ENCODE measurements at places on chromosomes 3 and 15.
A peak's percentile ranks its signal among the peaks of the same experiment; 100 is the strongest.

- no peak for DNase-seq
Observed at GRCh38 chr3:124576565-124577493, 153.4 kb upstream of the UMPS start.

GRCh38 chr3:14555835-14556234 is 15.7 kb upstream of the GRIP2 start:
- DNase-seq: peak; percentile 13

DNA sequence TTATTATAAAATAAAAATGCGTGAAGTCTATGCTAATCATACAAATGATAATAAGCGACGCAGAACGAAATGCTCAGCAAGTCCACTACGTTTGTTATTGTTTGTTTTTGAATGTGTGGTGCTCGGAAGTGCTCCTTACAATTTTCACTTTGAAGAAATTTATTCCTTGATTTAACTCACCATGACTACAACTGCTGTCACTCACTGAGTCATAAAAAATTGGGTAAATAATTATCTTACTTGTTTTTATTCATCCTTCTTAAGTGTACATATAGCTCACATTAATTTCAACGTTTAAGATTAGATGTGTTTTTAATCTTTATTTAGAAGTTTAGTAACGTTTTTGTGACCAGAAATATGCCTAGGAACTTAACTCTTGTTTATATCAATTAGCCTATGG is 66.7 kb upstream of the NANOGP8 start:
- no peak for DNase-seq

- no peak for DNase-seq
Observed at GRCh38 chr3:193023218-193023617, 105.6 kb upstream of the MB21D2 start.

- no peak for DNase-seq
Observed at GRCh38 chr15:90059208-90059985, 42.9 kb downstream of the IDH2 start.

DNA sequence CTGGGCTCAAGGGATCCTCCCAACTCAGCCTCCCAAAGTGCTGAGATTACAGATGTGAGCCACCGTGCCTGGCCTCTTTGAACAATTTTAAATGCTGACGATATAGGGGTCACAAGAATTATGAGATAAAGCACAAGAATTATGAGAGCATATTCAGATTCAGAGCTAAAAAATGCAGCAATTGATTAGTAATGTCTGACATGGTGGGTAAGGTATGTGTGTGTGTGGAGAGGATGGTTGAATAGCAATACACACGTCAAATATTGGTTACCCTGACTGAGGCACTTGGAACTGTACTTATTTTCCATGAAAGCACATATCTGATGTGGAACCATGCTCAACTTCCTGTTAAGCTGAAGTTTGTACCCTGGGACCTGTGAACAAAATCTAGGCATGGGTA is 115.6 kb downstream of the EOMES start:
- DNase-seq: no peak

GRCh38 chr3:18422972-18423371 is 2.2 kb downstream of the SATB1 start:
- DNase-seq: no peak

GRCh38 chr15:73367624-73368300 is 996 bp downstream of the HCN4 start:
- DNase-seq: no peak

DNA sequence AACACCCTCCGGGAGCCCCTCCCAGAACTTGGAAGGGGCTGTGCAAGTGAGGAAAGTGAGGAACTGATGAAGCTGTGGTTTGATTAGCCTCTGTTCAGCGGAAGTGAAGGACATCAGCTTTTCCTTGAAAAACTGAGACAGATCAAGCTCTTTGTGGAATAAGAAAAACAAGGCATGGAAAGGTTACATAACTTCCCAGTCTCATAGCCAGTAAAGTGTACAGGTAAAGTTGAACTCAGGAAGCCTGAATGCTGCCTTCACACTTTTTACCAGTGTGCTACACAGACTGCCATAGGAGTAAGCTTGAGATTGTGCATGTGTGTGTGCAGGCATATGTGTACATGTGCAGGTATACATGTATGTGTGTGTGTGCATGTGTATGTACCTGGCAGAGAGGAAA is 293.2 kb downstream of the FGF12 start:
- DNase-seq: no peak

GRCh38 chr3:128940252-128940651 is 53.6 kb downstream of the CFAP92 start:
- DNase-seq: no peak

GRCh38 chr3:17670749-17671148 is 71.7 kb downstream of the TBC1D5 start:
- no peak for DNase-seq
